Activated naive CD4-positive, alpha-beta T cell treated with anti-CD3 and anti-CD28 coated beads, Interleukin-2, amount 50 U/mL, for 16 hours (primary cell): ENCODE measurements at places on chromosomes 3 and 15.
A peak's percentile ranks its signal among the peaks of the same experiment; 100 is the strongest.

DNA sequence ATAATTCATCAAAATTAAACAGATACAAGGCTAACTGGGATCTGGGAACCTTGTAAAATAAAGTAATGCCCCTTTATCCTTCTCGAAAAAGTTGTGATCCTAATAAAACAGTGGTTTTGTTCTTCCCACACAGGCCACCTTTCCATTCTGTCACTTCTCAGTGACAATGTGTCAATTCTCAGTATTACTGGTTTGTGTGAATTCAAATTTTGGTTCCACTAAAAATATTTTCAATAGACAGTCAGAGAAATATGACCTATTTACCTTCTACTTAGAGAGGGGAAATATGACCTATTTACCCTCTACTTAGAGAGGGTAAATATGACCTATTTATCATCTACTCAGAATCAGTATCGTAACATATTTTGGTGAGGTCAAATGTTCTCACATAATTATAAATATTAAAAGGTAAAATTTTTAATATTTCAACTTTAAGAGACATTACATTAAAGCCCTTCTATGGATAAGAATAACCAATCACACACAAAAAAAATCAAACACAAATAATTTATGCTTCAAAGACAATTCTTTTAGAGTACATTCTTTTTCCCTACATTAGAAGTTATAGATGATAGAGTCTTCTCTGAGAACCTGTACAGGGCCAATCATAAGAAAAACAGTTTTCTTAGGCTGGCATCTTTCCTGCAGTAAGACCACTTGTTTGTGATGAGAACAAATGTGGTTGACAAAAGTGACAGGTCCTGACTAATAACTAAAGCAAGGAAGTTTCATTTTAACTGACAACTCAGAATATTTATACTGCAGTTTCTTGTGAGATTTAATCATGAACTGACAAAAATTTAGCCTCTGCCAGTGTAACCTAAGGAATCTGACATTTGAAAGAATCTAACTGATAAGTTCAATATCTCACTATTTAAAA, 323.3 kb downstream of the DIPK2A start:
- no peak for DNase-seq

DNA sequence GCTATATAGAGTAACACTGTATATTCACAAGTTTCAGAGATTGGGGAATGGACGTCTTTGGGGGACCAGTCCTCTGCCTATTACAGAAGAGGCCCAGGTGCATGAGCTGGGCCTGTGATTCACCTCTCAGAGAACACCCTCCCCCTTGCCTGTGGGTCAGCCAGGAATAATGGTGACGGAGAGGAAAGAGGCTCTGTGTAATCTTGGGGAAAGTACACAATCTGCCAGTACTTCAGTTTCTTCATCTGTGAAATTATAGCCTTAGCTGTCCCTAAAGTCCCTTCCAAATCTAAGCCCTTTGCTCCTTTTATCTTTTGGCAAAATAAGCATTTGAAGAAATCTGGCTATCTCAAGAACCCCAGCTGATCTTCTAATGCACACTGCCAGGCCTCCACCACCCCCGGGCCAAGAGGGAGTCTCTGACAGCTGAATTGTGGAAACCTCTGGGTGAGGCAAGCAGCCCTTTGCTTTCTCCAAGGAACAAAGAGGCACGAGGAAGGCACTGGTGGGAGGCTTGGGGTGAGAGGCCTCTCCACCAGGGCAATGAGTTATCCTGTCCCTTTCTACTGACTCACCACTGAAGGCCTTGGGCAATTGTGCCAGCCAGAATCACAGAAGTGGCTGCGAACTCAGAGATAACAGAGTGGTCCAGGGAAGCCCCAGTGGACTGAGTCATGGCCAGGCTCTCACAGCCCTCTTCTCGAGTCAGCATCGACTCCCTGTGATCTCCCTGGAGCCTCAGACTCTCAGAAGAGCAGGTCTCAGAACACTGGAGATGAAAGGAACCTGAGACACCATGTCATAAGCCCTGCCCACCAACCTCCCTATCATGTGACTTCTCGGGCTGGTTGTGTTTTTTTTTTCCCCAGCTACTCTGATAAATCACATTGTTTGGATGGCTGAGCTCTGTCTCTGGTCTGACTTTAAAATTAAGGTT, 31.8 kb downstream of the CCNL1 start:
- DNase-seq = peak; percentile 66

DNA sequence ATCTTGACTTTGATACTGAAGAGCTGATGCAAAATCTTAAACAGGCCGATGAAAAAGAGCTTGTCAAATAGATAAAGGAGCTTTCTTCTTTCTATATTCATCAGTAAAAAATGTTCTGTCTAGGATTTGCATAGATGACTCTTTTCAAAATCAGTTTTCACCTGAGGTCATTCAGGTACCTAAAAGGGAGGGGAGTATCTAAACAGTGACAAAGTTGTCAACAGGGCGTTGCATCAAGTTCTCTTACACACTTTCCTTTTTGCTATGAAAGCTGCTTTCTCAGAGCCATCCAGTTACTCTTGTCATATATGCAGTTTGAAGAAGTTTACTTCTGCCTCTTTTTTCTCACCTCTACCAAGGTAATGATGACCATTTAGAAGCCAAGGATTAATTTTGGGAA, 60.0 kb downstream of the AKAP13 start:
- no peak for DNase-seq

DNA sequence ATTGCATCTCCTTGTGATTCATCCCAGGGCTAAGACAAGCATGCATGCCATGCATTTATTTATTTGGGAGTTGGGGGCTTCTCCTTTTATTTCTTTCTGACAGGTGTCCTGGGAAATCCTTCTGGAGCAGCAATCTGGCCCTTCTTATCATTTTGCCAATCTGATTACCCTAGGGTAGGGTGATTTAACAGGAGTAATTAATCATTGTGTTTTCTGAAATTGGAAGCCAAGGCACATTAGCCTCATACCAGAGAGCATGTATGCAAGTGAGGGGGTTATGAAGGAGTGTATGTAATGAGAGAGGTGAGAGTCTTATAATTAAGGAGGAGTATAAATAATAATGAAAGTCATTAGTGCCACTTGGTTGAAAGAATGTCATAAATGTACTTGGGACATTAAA, 37.4 kb upstream of the ARPP21 start:
- DNase-seq = no peak

DNA sequence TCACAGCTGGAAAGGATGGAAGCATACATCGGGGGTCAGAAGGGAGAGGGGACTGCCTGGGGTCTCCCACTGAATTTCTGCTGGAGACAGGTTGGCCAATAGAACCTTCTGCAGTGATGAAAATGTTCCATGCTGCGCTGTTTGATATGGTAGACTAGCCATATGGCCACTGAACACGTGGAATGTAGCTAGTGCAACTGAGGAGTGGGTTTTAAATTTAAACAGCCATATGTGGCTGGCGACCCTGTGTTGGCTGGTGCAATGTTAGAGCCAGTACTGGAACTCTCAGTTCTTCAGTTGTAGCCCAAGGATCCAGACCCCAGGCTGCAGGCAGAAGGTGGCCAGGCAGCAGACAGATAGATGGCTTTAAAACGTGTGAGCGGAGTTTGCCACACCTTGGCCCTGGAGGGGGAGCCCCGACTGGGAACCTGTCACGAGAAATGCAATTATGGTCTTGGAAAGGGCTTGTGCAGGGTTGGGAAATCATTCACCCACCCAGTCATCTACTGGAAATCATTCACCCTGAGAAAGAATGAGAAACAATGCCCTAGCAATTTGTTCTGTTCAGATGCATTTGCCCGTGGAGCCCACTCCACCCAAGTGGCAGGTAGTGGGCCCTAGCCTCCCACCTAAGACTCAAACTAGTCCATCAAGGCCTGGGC, 127.6 kb downstream of the FBLN2 start:
- DNase-seq = no peak

- DNase-seq = no peak
Observed at GRCh38 chr3:134527037-134527436, 41.2 kb downstream of the CEP63 start.

GRCh38 chr3:15926871-15927270, 129.1 kb upstream of the ANKRD28 start:
- no peak for DNase-seq

DNA sequence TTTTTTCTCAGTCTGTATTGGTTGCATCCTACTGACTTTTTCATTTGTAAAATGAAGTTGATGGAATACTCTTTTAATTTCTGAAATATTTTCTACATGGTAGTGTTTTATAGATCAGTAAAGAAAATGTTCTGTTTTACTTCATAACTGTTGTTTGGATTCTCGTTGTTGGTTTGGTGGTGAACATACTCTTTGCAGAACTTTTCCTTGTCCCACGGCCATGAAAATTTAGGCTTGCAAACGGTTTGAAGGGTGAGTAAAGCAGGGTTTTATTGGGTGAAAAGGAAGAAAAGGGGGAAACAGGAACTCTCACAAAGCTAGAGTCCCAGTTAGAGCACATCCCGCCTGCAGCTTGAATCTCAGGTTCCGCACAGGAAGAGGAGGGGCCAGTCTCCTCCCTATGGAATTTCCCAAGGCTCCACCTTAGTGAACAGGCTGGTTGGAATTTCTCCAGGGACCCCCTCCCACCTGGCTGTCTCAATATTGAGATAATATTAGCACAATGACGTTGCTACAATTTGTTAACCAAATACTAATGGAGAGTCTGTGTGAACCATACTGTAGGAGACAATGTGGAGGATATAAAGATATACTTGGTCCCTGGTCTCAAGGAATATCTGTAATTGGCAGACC, 5.6 kb downstream of the PDCD6IP start:
- DNase-seq = no peak

- DNase-seq = peak; percentile 11
Observed at GRCh38 chr3:160038862-160039562, 50.4 kb downstream of the IL12A start.

GRCh38 chr15:62826561-62826960, 216.0 kb upstream of the TPM1 start:
- DNase-seq = no peak

- DNase-seq = no peak
Observed at GRCh38 chr15:77504306-77504705, 83.6 kb downstream of the HMG20A start.

- DNase-seq = no peak
Observed at GRCh38 chr3:140180603-140181002, 245.6 kb downstream of the CLSTN2 start.

GRCh38 chr15:67999320-68000100, 54.6 kb upstream of the PIAS1 start:
- DNase-seq = no peak

GRCh38 chr3:160027541-160028195, 39.0 kb downstream of the IL12A start:
- no peak for DNase-seq

DNA sequence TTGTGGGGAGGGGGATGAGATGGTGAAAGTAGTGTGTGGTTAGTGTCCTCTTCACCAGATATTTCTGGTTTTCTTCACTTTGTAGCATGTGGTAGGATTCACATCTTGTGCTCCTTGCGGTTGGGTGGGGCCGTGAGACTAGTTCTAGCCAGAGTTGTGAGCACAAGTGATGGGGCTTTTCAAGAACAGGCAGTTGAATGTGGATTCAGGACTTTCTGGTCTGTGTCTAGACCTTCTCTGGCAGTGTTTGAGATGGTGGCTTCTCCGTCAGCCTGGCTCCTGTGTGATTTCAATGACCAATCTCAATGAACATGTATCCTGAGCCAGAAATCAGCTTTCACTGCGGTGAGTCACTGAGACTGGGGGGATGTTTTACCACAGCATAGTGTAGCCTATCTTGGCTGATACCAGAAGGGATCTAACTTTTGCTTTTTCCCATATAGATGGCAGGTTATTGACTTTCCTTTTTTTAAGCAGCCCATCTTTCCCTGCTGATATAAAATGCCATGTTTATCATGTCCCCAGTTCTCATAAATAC, 82.6 kb downstream of the RPLP1 start:
- DNase-seq = no peak

DNA sequence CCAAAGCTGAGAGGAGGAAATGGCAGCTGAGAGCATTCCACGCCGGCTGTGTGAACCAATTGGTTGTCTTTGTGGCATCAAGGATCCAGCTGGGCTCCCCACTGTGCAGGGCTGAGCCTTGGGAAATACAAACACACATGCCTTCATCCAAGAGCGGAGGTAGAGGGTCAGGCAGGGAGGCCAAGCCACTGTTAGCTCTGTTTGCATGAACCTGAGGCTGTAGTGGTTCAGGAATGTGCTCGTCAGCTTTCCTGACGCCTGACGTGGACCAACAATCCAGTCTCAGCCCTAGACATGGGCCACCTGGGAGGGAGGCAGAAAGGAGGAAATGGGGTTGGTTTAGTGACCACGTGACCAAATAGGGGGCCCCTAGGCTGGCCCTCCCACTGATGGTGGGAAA, 276.9 kb downstream of the TLE3 start:
- no peak for DNase-seq

DNA sequence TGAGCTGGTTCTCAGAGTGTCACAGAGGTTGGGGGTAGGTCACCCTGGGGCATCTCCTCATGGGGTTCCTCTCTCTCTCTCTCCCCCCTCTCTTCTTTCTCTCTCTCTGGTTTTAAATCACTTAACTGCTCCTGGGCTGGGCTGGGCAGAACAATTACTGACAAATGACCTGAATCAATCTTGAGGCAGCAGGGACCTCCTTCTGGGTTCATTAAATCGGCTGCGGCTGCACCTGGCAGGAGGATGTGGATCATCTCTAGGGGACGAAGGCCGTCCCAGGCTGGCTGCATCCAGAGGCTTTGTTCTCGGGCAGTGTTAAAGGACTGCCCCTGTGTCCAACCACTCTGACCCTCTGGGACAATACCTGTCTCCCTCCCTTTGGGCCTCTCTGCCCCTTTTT, 143.1 kb downstream of the TLE3 start:
- DNase-seq = no peak

- DNase-seq = no peak
Observed at GRCh38 chr3:158918008-158918407, 116.2 kb downstream of the MFSD1 start.

DNA sequence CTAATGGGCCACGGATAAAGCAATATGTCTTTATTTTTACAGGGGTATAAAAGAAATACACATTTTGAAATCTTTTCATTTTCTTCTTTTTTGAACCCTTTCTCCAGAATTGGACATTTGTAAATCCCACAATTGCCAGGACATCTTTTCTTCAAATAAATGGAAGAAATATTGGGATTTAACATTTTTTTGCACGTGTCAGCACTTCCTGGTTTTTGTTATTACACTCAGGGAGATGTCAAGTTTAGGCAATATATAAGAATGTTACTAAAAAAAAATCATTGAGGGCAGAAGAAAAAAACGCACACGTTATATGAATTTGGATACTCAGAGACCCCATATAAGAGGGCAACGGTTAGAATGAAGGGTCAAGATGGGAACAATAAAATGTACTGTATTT, 78.3 kb upstream of the TMCO5A start:
- DNase-seq = no peak

DNA sequence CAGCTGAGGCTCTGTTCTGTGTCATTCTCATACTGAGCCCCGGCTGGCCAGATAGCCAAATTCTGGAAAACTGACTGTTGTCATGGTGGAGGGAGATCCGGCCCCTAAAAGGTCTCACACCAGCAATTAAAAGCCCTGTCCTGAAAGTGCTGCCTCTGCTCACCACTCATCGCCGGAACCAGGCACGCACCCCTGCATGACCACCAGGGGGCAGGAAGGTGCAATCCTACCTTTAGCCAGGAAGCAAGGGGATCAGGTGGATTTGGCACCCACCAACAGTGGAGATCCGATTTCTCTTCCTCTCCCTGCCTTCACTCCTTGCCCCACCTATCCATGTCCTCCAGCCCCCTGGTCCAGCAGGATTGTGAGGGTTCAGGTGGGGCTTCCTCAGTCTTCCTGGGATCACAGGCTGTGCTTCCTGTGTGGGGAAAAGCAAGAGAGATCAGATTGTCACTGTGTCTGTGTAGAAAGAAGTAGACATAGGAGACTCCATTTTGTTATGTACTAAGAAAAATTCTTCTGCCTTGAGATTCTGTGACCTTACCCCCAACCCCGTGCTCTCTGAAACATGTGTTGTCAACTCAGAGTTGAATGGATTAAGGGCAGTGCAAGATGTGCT, 16.1 kb upstream of the CACNA2D2 start:
- peak; percentile 73 for DNase-seq

- no peak for DNase-seq
Observed at GRCh38 chr3:30203301-30203700, 403.1 kb upstream of the TGFBR2 start.
